ENCODE measurements at places on chromosomes 11 and 22.

- no peaks in the 10 kb centered on the region for H3K4me1 ChIP-seq
- no peak for ATAC-seq
- no peak overlapping the region for H3K27ac ChIP-seq
- peak overlapping the region; percentile 53 for H3K4me3 ChIP-seq
- H3K27me3 ChIP-seq, result peaks cover 30% of the 10 kb centered on the region
Measured at GRCh38 chr11:94740083-94741021, 27.8 kb upstream of the AMOTL1 start.

- no peaks in the 10 kb centered on the region for H3K36me3 ChIP-seq
- ATAC-seq, result no peak
- no peak overlapping the region for H3K4me3 ChIP-seq
- H3K27me3 ChIP-seq, result peaks cover 3% of the 10 kb centered on the region
Measured at GRCh38 chr22:47586038-47586437, 823.6 kb downstream of the TBC1D22A start.

DNA sequence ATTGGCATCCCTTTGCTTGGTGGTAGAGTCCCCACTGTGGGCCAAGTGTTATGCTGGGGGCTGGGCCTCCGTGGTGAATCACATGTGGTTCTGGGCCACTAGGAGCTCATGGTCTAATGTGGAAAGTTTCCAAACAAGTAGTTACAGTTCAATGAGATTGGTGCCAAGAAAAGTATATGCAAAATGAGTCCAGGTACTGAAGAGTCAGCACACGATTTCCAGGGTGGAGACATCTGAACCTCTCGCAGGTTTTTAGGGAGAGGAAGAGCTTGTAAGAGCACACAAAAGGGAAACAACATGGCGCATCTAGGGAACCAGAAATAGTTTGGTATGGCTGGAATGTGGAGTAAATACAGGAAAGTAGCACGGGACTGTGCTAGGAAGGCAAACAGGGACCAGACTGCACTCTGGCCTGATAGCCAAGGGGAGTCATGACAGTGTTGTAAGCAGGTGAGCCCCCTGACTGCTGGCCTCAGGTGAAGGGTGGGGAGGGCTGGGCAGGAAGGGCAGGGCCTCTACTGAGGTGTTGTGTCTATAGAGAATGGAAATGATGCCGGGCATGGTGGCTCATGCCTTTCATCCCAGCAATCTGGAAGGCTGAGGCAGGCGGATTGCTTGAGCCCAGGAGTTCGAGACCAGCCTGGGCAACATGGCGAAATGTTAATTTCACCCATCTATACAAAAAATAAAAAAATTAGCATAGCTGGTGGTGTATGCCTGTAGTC, 12.6 kb downstream of the POLR2F start:
- no peak overlapping the region for H3K4me3 ChIP-seq
- no peak for ATAC-seq
- H3K27me3 ChIP-seq, result no peaks in the 10 kb centered on the region
- H3K36me3 ChIP-seq, result peaks cover 85% of the 10 kb centered on the region

GRCh38 chr11:36389811-36390210, 93.7 kb downstream of the PRR5L start:
- no peaks in the 10 kb centered on the region for H3K36me3 ChIP-seq
- peaks cover 19% of the 10 kb centered on the region for H3K4me1 ChIP-seq
- peak overlapping the region; percentile 75 for H3K27ac ChIP-seq
- ATAC-seq, result peak; percentile 67
- H3K27me3 ChIP-seq, result no peaks in the 10 kb centered on the region

- H3K27me3 ChIP-seq, result no peaks in the 10 kb centered on the region
- H3K4me3 ChIP-seq, result no peak overlapping the region
- H3K36me3 ChIP-seq, result peaks cover 15% of the 10 kb centered on the region
- H3K4me1 ChIP-seq, result no peaks in the 10 kb centered on the region
- H3K27ac ChIP-seq, result no peak overlapping the region
- no peak for ATAC-seq
Measured at GRCh38 chr11:69094111-69094914, 45.6 kb downstream of the TPCN2 start.

GRCh38 chr11:6505577-6506240, 8.6 kb downstream of the DNHD1 start:
- no peak overlapping the region for H3K27ac ChIP-seq
- H3K36me3 ChIP-seq, result peaks cover 71% of the 10 kb centered on the region
- H3K4me1 ChIP-seq, result peaks cover 5% of the 10 kb centered on the region
- H3K4me3 ChIP-seq, result no peak overlapping the region
- H3K27me3 ChIP-seq, result no peaks in the 10 kb centered on the region

- H3K4me3 ChIP-seq, result peak overlapping the region; percentile 92
- H3K36me3 ChIP-seq, result peaks cover 47% of the 10 kb centered on the region
- no peak overlapping the region for H3K27ac ChIP-seq
Measured at GRCh38 chr22:31345331-31346254, 553 bp downstream of the PATZ1 start.

- no peak for ATAC-seq
- H3K27ac ChIP-seq, result no peak overlapping the region
- peaks cover 13% of the 10 kb centered on the region for H3K27me3 ChIP-seq
- H3K36me3 ChIP-seq, result no peaks in the 10 kb centered on the region
- H3K4me1 ChIP-seq, result no peaks in the 10 kb centered on the region
Measured at GRCh38 chr11:20235164-20235563, 74.9 kb upstream of the DBX1 start.

GRCh38 chr11:133928628-133929059, 28.1 kb downstream of the IGSF9B start:
- peaks cover 26% of the 10 kb centered on the region for H3K4me1 ChIP-seq
- peaks cover 90% of the 10 kb centered on the region for H3K36me3 ChIP-seq
- peak overlapping the region; percentile 87 for H3K4me3 ChIP-seq
- ATAC-seq, result peak; percentile 85
- H3K27me3 ChIP-seq, result no peaks in the 10 kb centered on the region

DNA sequence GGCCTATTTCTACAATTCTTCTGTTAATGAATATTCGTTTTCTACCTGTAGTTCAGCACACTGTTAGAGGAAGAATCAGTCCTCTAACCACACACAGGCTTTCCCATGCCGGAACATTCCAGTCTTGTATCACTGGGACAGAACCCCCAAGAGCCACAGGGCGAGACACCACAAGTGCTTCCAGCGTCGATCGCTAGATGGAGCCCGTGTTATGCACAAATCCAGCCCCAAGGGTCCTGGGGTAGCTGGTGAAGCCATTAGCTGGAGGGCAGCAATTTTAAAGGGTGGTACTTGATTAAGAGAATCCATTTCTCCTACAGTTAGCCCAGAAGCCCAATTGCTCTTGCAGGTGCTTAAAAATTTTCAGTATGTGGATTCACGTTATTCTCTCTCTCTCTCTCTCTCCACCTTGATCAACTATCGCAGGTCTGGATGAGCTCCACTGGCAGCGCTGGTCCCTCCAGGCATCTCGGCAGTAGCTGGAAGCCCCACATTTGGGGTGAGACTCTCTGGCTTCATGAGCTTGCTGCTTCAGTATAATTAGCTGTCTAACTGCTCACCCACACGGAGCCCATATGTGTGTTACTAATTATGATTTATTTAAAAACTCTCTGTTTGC, 148.2 kb upstream of the SNX19 start:
- no peak overlapping the region for H3K27ac ChIP-seq
- no peak for ATAC-seq
- H3K27me3 ChIP-seq, result peaks cover 25% of the 10 kb centered on the region
- H3K36me3 ChIP-seq, result no peaks in the 10 kb centered on the region
- no peak overlapping the region for H3K4me3 ChIP-seq
- H3K4me1 ChIP-seq, result no peaks in the 10 kb centered on the region

DNA sequence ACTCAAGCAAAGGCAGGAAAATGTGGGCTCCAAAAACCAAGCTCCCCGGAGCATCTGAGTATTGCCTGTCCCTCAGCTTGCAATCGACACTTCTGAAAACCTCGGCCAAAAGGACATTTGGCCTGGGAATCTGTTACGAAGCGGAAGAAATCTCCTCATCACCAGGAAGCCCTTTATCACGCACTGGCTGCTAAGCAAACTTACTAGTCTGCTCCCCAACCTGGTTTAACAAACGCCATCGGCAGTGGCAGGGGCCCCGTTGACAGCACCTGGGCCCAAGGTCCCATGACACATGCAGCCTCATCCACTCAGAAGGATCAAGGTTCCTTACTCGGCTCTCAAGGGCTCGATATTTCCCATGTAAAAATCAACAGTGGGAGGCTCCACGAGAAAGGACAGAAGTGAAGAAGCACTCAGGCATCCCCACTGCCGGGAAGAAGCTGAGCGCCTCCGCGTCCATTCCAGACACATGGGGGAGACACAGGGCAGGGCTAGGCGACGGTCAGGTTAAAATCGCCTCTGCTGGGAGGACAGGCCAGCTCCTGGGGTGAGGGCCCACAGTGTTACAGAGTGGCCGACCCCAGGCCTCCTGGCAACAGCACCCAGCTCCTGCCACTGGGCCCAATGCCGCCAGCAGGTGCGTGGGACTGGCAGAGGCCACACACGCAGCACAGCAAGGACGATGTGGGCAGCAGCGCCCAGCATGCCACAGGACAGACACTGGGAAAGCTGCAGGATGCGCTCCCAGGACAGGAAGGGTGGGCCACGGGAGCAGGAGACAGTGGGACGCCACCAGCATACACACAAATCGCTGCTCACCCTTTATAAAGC, 27.1 kb downstream of the BRD1 start:
- H3K36me3 ChIP-seq, result peaks cover 84% of the 10 kb centered on the region
- H3K27me3 ChIP-seq, result no peaks in the 10 kb centered on the region
- no peak for ATAC-seq

DNA sequence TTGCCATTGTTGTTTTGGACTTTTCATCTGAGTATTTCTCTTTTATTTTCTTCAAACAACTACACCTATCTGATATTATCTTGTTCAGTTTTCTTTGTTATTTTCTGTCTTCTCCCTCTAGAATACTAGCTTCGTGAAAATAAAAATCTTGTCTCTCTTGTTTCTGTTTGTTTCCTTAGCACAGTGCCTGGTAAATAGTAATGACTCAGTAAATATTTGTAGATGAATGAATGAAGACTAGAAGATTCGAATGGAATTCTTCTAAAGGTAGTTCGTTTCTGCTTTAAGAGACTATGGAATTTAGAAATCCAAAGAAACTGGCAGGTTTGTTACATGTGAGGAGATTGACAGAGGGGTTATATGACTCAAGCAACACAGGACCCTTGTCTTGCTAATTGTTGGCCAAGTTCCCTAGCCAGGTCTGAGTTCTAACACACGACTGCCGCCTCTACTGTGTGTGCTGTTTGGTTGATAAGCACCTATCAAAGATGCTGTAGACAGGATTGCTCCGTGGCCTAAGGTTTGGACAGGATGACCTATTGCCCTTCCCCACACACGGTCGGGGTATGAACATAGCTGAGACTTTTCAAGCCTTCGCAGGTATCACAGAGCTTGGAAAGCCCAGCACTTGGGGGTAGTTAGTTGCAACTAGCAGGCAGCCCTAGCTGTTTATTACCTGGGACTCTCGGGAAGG, 831 bp upstream of the TMEM135 start:
- ATAC-seq, result peak; percentile 4
- H3K4me3 ChIP-seq, result peak overlapping the region; percentile 97
- peak overlapping the region; percentile 97 for H3K27ac ChIP-seq
- H3K4me1 ChIP-seq, result peaks cover 15% of the 10 kb centered on the region
- no peaks in the 10 kb centered on the region for H3K36me3 ChIP-seq
- no peaks in the 10 kb centered on the region for H3K27me3 ChIP-seq

DNA sequence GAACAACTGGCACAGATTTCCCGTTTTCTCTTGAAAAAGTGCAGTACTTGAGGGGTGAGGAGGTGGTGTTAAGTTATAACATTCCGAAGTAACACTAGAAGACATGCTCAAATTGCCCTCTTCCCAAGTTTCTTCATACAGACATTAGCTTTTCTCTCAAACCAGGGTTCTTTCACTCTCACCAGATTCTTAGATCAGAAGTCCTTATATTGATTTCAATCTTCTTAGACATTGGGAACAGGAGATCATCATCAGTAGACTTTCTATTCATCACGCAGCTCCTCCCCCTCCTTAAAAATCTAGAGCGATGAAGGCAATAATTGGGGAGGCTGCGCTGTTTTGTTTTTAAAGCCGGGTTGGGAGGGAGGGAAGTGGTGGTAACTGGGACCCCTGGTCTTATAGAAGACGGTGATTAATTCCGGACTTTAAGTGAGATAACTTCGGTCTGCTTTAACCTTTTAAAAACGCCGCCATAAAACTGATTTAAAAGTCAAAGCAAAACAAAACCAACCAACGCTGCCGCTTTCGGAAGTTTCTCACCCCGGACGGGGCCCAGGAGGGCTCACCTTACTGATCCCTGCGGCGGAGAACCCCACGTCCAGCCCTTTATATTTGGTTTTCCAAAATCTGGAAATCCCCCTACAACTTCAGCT, 665 bp downstream of the USP28 start:
- H3K27ac ChIP-seq, result peak overlapping the region; percentile 49
- peaks cover 25% of the 10 kb centered on the region for H3K36me3 ChIP-seq
- H3K4me1 ChIP-seq, result peaks cover 30% of the 10 kb centered on the region
- ATAC-seq, result peak; percentile 64

- no peak overlapping the region for H3K4me3 ChIP-seq
- H3K27ac ChIP-seq, result no peak overlapping the region
- ATAC-seq, result no peak
- H3K27me3 ChIP-seq, result peaks cover 9% of the 10 kb centered on the region
- no peaks in the 10 kb centered on the region for H3K4me1 ChIP-seq
Measured at GRCh38 chr11:131624531-131624930, 254.1 kb downstream of the NTM start.

DNA sequence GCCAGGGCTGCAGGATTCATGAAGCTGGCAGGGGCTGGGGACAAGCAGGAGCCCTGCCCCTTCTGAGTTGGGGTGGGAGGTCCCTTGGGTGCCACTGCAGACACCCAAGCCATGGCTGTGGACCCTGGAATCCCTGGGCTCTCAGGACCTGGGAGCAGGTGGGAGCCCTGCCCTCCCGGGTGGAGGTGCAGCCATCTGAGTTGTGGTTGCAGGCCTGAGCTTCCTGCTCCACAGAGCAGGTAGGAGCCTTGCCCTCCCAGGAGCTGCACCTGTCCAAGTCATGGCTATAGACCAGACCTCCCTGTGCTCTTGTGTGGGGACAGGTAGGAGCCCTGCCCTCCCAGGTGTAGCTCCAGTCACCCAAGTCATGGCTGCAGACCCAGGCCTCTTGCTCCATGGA, 113.5 kb downstream of the ARHGAP20 start:
- H3K4me1 ChIP-seq, result no peaks in the 10 kb centered on the region
- no peak for ATAC-seq
- H3K36me3 ChIP-seq, result no peaks in the 10 kb centered on the region
- H3K27me3 ChIP-seq, result no peaks in the 10 kb centered on the region

DNA sequence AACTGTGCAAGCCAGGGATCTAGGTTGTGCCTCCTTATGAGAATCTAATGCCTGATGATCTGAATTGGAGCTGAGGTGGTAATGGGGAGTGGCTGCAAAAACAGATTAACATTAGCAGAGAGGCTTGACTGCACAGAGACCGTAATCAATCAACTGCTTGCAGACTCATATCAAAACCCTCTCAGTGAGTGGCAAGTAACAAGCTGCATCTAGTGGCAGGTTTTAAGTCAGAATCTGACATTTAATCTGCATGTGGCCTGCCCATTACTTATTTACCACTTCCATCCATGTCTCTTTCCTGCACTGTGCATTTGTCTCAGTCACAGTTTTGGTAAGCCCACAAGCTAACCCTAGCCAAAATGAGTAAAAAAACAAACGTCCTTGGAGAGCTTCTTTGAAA, 11.2 kb downstream of the C11orf58 start:
- peak overlapping the region; percentile 67 for H3K27ac ChIP-seq
- H3K36me3 ChIP-seq, result peaks cover 100% of the 10 kb centered on the region
- H3K4me1 ChIP-seq, result peaks cover 31% of the 10 kb centered on the region
- peak; percentile 83 for ATAC-seq

- ATAC-seq, result no peak
- H3K36me3 ChIP-seq, result no peaks in the 10 kb centered on the region
- no peak overlapping the region for H3K27ac ChIP-seq
Measured at GRCh38 chr22:35705141-35705540, 12.5 kb upstream of the APOL5 start.
